Stimulated activated CD8-positive, alpha-beta memory T cell treated with anti-CD3 and anti-CD28 coated beads, Interleukin-2, amount 100 ng/mL, for 1 hour (primary cell): ENCODE measurements at places on chromosomes 16 and 17.

DNA sequence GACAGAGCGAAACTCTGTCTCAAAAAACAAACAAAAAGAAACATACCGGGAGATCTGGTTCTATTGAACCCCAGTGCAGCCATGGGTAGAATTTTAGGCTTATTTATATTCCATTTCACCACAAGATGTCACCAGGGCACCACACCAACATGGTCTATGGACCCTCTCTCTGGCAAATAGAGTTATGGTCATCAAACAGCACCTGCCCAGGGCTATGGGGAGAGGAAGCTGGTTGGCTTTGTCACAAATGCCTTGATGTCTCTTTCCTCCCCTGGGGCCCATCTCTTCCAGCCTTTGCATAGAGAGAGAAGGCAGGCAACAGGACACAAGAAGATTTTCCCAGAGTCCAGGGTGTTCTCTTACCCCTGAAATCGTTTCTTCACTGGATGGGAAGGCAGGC, 128.4 kb downstream of the WWOX start:
- DNase-seq: no peak

GRCh38 chr16:81597079-81597658, 152.6 kb downstream of the CMIP start:
- DNase-seq: no peak

- DNase-seq: no peak
Measured at GRCh38 chr17:75344666-75345065, 55.4 kb upstream of the SLC25A19 start.

DNA sequence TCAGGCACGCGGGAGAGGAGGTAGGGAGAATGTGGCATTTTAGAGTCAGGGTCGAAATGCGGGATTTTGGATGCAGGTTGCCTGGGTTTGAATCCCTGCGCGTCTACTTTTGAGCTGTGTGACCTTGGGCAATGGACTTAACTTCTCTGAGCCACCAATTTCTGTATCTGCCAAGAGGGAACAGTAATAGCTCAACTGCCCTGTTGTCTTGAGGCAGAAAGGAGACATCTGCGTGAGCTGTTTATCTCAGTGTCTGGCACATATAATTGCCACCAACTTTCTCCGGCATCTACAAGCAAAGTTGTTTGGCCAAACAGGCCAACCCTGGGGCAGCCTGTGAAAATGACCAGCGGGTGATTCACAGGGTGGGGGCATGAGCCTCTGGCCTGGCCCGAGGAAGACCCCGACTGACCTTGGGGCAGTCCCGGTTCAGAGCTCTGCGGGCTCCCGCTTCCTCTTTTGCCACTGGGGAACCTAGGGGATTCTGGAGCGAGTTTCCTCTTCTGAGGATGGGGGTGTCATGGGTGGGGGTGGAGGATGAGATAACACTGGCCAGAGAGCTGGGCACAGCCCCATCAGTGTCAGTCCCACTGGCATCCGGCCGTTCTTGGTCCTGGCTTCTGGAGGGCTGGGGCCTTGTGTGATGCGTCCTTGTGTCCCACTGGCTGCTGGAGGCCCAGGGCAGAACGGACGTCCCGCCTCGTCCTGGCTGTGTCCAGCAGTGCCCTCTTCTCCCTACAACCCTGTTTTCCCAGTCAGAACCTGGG, 1.3 kb downstream of the SNN start:
- no peak for DNase-seq

DNA sequence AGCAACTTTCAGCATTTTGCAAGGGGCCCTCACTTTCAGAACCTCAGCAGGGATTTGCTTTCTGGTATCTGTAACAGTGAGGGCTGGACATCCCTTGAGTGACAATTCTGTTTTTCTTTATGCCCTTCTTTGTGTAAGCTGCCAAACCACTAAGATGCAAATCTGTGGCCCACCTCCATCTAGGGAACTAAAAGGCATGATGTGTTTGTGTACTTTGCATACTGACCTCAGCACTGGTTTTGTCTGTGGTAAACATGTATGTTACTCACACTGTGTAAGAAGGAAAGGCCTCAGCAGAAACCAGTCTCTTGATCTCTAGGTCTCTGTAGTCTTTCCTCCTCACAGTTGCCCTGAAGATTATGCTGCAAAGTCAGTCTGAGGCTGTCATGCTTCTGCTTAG, 396.6 kb upstream of the DYNLRB2 start:
- DNase-seq: no peak

GRCh38 chr17:7238420-7239090, 702 bp downstream of the PHF23 start:
- DNase-seq: no peak

GRCh38 chr17:74437702-74438101, 5.8 kb downstream of the GPRC5C start:
- DNase-seq: no peak

- DNase-seq: no peak
Measured at GRCh38 chr16:30032083-30032819, 1.2 kb upstream of the TLCD3B start.

DNA sequence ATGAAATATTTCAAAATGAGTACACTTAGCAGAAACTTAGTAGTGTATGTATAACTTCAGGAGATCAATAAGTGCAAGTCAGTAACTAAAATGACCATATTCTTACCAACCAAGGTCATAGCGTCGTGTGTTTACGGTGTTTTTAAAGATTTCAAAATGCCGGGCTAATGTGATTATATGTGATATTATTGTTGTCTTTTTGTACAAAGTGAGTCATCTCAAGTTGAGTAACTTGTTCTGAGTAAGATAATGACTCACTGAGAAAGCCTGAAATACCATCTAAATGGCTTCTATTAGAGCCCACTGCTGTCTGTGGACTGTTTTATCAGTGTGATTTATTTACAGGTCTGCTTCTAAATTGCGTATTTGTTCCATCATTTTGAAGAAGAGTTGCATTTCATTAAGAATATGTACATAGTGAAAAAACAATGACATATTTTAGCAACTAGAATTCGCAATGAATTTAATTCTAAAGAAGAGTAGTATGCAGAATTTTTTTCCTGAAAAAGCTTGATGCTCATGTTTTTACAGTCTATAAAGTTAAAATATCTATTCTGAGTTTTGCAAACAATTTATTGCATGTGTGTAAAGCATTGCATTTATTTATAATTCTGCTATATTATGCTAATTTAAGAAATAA, 12.7 kb downstream of the KRT12 start:
- DNase-seq: no peak

- DNase-seq: no peak
Measured at GRCh38 chr17:17935321-17936271, 36.6 kb downstream of the TOM1L2 start.

DNA sequence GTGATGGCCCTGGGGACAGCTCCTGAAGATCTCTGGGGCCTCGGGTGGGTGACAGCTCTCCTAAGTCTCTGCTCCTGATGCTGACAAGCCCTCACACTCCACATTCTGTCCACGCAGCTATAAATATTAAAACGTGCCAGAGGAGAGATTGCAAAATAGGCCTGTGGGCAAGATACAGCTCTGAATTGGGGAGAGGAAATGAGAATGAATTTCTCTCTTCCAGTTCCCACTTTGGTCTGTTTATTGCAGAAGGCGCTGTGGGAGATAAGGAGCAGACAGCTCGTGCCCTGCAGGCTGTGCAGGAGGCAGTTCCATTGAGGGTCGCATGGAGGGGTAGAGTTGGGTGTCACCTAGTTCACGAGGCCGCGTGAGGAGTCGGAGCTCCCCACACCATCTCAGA, 87.5 kb upstream of the SDK2 start:
- no peak for DNase-seq

DNA sequence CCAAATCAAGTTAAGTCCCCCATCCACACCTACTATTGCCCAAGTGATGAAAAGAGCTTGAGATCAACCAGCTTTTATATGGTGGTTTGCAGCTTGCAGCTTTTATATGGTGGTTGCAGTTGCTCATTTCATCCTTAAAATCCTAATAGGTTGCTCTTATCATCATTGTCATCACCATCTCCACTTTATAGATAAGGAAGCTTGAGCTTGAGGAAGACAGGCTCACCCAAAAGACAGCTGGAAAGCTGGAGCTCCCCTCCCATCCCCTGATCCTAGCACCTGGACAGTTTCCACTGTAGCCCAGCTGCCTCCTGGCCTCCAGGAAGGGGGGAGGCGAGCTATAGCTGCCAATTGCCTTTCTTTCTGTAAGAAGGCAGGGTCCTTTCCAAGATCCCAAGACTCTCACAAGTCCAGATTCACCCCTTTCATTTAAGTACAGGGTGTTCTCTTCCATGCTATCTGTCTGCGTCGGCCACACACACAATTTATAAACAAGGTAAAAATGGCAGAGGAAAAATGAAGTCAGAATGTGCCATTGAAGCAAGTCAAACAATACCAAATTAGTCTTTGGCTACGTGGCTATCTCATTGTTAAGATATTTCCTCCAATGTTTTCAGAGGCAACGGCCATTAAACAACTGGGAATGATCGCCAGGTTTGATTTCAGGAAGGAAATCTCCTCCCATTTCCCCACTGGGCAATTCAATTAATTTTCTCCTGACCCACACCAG, 63.3 kb downstream of the PECAM1 start:
- no peak for DNase-seq

DNA sequence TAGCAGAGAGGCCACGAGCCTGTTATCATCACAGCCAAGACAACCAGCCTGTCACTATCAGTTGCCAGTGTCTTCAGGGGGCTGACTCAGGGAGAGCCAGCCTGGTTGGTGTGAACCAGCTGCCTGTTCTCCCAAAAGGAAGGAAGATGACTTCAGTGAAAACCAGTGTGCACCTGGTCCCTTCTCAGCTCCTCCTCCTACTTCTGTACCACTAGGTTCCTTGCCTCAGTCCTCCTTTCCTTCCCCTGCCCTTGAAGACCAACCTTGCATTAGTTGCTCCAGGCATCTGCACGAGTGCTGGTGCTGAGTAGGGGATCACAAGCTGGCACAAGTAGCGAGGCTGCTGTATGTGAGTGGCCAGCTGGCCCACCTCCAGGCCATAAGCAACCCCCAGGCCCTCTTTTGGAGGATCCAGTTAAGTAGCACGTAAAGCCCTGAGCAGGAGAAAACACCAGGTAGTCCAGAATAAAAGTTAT, 8.5 kb downstream of the TUBG1 start:
- no peak for DNase-seq
